Activated naive CD4-positive, alpha-beta T cell treated with Interleukin-2 at 50 U/mL for 16 hours (primary cell): ENCODE measurements at places on chromosomes 7 and 10.

- no peak for DNase-seq
Observed at GRCh38 chr7:57375783-57376182, 74.2 kb upstream of the ZNF716 start.

GRCh38 chr10:114274616-114275453 lies 35.8 kb downstream of the VWA2 start:
- DNase-seq: no peak

GRCh38 chr10:109784236-109784635 lies 139.1 kb downstream of the XPNPEP1 start:
- no peak for DNase-seq

DNA sequence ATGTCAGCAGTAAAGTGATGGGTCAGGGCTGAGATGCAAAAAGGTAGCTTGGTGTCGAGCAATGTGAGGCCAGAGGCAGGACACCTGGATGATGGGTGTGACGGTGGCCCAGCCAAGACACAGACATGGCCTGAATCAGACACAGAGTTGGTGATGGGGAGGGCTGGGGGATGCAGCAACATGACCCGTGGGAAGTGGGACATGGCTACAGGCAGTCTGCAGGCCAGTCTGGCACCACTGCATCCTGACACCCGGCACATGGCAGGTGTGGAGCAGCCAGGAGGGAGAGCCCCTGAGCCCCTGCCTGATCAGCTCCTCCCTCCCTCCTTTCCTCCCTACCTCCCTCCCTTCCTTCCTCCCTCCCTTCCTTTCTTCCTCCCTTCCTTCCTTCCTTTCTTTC lies 114.8 kb upstream of the WDR11 start:
- DNase-seq: no peak

- DNase-seq: no peak
Observed at GRCh38 chr10:15059914-15060313, 16.2 kb downstream of the OLAH start.

- DNase-seq: no peak
Observed at GRCh38 chr10:47458466-47459154, 25.3 kb downstream of the ANXA8 start.

GRCh38 chr10:56116684-56117083 lies 244.4 kb downstream of the ZWINT start:
- DNase-seq: no peak

GRCh38 chr10:74675484-74675883 lies 150.9 kb upstream of the KAT6B start:
- no peak for DNase-seq

GRCh38 chr7:42666994-42667393 lies 244.9 kb downstream of the C7orf25 start:
- DNase-seq: no peak

GRCh38 chr7:22837308-22837707 lies 14.7 kb upstream of the TOMM7 start:
- DNase-seq: no peak

GRCh38 chr7:95517458-95517857 lies 31.7 kb downstream of the ASB4 start:
- no peak for DNase-seq

GRCh38 chr7:40879941-40880543 lies 745.2 kb downstream of the SUGCT start:
- no peak for DNase-seq

- no peak for DNase-seq
Observed at GRCh38 chr7:37480041-37481031, 31.7 kb upstream of the ELMO1 start.

GRCh38 chr7:95547361-95548348 lies 48.7 kb downstream of the PDK4 start:
- no peak for DNase-seq

GRCh38 chr7:72325561-72325960 lies 86.6 kb downstream of the CALN1 start:
- no peak for DNase-seq

- no peak for DNase-seq
Observed at GRCh38 chr7:71132377-71133231, 660 bp downstream of the GALNT17 start.

DNA sequence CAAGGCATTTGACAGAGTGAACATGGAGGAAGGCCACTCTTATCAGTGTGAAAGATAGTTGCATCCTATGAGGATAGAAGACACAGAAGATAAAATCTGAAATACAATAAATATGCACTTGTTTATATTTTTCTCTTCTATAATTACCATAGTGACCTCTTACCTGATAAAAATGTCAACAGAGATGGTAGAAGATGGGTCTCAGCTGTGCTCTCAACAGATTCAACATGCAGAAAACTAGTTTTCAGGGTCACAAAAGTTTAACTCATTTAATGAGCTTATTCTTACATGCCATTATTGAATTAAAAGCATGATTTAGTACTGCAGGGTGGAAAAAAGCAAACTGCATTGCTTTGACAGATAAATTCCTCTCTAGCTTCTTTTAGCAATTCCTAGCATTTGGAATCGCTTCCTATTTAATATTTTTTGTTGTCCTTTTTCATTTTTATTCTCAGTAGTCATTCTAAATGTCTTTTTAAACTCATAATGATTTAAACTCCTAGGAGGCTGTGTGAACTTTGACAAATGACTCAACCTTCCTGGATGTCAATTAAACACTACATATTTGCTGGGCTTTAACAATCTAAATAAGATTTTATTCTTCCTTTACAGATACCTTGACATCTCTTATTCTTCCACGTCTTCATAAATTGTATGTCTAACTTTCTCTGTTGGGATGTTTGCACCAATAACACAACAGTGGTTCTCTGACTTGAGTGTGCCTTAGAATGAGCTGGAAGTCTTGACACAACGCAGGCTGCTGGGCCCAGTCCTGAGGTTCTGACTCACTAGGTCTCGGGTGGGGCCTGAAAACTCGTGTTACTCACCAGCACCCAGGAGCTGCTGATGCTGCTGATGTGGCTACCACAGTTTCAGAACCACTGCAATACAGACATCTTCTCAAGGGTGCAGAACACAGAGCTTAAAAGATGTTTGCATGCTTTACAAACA lies 565.5 kb upstream of the IGFBP3 start:
- no peak for DNase-seq

GRCh38 chr10:108412323-108412722 lies 1247.8 kb upstream of the SORCS1 start:
- no peak for DNase-seq

- no peak for DNase-seq
Observed at GRCh38 chr7:20304366-20304765, 26.3 kb upstream of the ITGB8 start.

GRCh38 chr10:124688386-124688785 lies 55.8 kb downstream of the FAM53B start:
- no peak for DNase-seq

DNA sequence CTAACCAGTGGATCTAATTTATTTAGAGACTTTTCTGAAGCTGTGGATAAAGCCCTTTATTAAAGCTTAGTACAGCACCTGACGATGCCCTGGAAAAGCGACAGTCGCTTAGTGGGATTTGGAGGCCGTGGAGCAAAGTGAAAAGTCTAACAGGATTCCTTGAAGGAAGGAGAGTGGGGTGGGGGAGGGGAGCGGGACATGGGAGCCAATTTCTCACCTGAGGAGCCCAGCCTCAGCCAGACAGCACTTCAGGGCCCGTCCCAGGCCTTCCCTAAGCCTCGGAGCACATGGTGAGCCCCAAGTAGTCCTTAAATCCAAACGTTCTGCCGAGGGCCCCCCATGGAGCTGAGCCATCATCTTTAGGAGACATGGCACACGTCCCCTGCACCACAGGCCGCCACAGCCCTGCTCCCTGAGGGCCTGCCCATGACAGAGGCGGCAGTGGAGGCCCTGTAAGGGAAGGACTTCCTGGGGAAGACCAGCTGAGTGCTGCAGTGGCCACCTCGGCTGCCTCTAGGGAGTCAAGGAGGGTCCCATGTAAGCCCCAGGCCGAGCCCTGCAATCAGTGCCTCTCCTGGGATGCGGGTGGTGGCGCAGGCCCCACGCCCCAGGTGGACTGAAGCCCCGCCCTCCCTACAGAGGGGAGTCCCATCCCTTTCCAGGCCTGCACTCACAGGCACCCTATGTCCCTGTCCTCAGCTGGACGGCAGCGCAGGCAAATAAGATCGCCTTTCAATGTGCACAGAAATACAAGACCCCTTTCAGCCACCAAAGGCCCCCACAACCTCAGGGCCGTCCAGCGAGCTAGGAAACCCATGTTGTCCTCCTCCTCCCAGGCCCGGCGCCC lies 187.0 kb downstream of the MAD1L1 start:
- no peak for DNase-seq

DNA sequence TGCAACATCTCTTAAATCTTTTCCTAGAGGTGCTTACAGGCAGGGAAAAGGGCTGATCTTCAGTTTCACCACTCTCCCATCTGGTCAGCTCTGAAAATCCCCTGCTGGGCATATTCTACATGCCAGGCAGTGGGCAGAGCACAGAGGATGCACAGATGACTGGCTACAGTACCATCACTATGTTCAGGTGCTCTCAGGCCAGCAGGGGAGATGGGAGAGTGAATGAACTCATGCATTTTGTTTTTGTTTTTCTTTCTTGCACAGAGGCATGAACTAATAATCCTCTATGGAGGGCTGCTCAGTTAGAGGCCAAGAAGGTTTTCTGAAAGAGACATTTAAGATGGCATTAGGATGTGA lies 19.3 kb downstream of the ELMO1 start:
- no peak for DNase-seq

DNA sequence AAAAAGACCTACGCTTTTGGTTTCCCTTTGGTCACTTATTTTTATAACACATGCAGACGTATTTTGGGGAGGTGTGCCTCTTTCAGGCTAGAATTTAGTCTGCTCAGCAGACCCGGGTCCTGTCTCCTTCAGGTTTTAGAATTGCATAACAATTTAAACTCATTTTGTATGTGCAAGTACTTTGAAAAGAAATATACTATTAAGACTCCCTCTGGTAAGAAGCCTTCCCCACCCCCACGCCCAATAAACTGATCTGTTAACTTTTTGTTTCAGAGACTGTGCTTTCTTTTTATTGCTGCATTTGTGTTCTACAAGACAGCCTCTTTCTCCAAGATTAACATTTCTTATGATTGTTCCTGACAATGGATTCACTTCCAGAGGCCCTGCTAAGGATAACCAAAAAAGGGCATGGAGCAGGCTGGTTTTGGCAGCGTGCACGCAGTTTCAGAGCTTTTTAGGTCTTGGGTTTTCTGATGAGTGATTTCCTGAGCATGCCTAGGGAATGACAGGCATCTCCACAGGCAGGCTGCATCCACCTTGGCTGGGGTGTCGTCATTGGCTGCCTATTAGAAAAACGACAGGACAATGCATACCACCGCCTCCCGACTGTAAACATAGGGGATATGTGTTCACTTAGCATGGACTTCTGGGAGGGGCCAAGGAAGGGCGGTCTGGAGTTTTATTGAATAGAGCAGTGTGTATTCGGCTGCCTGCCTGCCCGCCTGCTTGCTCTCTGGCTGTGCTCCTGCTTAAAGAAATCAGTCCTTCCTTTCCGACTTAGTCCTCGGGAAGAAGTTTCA lies at the start of gene CALD1:
Gene CALD1 (plus strand): TSS at position 694 of the 800 bp plus-strand sequence. CDS start 88,100 bp downstream, outside the sequence.
- DNase-seq: no peak

DNA sequence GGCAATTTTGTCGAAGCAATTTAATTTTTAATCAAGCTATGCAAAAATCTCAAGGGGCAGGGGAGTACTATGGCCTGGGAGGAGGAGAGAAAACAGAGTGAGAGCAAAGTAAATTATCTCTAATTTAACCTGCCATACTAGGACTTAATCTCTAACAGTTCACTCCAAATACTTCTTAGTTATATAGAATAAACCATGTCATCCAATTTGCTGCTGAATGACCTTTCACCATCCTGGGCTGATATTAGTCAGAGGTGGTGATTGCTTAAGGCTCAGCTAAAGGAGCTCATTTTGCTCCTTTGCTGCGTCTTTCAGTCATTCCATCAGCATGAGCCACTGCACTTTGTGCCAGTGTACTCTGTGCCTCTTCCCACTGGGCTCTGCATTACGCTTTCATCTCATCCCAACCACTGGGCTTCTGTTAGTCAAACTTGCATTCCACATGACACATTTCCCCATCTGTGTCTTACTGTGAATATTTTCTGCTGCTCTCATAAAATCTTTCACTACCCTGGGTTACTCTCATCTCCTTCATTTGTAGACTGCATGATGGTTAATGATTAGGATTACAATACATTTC lies 84.3 kb downstream of the CD36 start:
- no peak for DNase-seq

DNA sequence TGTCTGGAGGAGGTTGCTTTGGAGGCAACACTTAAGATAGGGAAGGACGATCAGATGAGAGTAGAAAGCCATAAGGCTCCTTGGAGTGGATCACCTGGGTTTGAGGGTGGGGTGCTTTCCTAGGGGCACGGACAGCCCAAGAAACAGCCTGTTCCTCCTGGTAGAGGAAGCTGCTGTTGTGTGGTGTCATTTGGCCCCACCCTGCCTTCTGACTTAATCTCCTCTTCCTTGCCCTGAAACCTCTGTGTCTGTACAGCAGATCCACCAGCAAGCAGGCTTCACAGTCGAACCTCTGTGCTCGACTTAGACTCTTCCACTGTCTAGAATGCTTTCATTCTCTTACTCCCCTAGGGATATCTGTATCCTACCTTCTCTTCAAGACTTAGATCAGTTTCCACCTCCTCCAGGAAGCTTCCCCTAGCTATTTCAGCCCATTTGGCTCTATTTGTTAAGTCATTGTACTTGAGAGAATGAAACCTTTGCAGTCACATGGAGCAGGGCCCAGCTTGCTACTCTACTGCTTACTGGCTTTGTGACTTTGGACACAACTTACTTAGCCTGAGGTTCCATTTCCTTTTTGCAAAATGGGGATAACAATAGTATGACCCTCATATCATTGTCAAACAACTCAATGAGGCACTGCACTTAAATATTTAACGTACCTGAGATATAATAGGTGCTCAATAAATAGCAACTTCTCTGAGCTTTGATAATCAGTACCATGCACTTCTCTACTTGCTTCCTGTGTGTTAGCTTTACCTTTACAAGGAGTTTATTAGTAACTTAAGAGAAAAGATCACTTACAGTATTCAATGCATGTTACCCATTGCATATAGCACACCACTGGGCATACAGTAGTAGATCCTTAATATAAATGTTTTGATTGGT lies 5.0 kb downstream of the MXI1 start:
- DNase-seq: peak; percentile 38

DNA sequence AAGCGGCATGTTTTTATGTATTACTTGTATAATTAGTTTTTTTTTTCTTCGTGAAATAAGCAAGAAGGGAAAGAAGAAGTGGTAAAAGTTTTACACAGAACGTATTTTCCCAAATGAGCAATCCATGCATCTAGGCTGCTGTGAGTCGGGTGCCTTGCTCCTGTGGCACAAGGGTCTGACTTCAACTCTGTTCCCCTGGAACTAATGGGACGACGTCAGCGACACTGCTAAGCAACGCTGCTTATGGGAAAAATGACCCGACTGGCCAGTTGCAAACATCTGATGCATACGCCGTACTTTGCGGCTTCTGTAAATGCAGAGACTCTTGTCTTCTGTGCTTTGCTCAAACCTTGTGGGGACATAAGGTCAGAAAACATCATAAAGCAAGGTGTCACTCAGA lies 66.3 kb downstream of the MPP7 start:
- DNase-seq: no peak

- DNase-seq: no peak
Observed at GRCh38 chr7:26930201-26930600, 65.8 kb upstream of the SKAP2 start.
